ENCODE measurements at places on chromosomes 13 and 19. TPM values are rescaled to one million over a fixed set of nuclear protein-coding genes. Genes with fewer than 3 reads are reported as not detected.

- no peaks in the 10 kb centered on the region for H3K27me3 ChIP-seq
- DNase-seq = no peak
- H3K4me3 ChIP-seq = no peak overlapping the region
- H3K36me3 ChIP-seq = no peaks in the 10 kb centered on the region
- no peak overlapping the region for H3K27ac ChIP-seq
Measured at GRCh38 chr13:63680704-63681103, 2265.1 kb upstream of the PCDH20 start.

- H3K27ac ChIP-seq = no peak overlapping the region
- no peak for DNase-seq
- no peaks in the 10 kb centered on the region for H3K36me3 ChIP-seq
Measured at GRCh38 chr13:50318887-50319286, 303.6 kb downstream of the KCNRG start.

GRCh38 chr19:54197121-54197520, 3.5 kb upstream of the RPS9 start:
- peaks cover 6% of the 10 kb centered on the region for H3K4me1 ChIP-seq
- H3K27me3 ChIP-seq = no peaks in the 10 kb centered on the region
- peaks cover 19% of the 10 kb centered on the region for H3K36me3 ChIP-seq
- no peak overlapping the region for H3K27ac ChIP-seq

Gene EDNRB
- 9.8 TPM for total RNA-seq

- no peak overlapping the region for H3K27ac ChIP-seq
- H3K36me3 ChIP-seq = no peaks in the 10 kb centered on the region
Measured at GRCh38 chr19:16263141-16263761, 61.4 kb upstream of the KLF2 start.

DNA sequence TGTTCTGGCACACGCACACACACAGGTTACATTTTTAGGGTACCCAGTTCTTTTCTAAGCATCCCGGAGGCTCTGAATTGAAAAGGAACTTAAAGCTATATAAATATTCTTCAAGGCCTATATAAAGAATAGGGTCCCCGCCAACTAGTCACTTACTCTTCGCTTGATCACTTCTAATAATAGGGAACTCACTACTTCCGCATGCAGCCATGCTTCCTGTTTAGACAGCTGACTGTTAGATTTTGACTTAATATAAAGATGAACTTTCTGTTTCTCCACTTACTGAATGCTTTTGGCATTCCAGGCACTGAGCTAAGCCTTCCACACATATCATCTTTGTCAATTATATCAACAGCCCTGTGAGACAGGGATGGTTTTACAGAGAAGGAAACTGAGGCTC, 259.6 kb downstream of the TSHZ3 start:
- no peaks in the 10 kb centered on the region for H3K4me1 ChIP-seq
- H3K36me3 ChIP-seq = no peaks in the 10 kb centered on the region
- H3K27me3 ChIP-seq = no peaks in the 10 kb centered on the region
- no peak overlapping the region for H3K4me3 ChIP-seq

GRCh38 chr19:18653853-18654252, 17.0 kb downstream of the KLHL26 start:
- no peaks in the 10 kb centered on the region for H3K27me3 ChIP-seq
- no peak overlapping the region for H3K27ac ChIP-seq
- H3K4me3 ChIP-seq = no peak overlapping the region
- H3K4me1 ChIP-seq = peaks cover 62% of the 10 kb centered on the region
- no peaks in the 10 kb centered on the region for H3K36me3 ChIP-seq

- H3K27me3 ChIP-seq = no peaks in the 10 kb centered on the region
- peak overlapping the region; percentile 54 for H3K27ac ChIP-seq
- H3K36me3 ChIP-seq = peaks cover 27% of the 10 kb centered on the region
- H3K4me3 ChIP-seq = peak overlapping the region; percentile 22
Measured at GRCh38 chr19:49890349-49891311, 6.1 kb downstream of the IL4I1 start.

Measured in heart left ventricle (tissue), 16 donors.